ENCODE measurements at places on chromosomes 12 and 14.

DNA sequence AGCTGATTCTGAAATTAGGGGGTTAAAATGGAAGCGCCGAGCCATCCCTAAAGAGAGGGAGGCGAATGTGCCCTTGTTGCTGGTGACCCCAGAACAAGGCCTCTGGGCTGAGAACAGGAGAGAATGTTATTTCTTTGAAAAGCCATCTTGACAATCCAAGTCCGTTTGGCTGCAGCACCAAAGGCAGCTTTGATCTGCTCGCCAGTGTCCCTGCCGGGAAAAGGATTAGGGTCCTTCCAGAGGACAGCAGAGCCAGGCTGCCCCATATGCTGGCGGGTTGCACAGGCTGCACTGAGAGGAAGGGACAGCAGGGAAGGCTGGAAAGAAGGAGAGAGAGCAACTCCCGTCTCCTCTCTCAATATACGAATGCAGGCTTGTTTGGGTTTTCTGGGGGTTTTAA, 141.7 kb downstream of the TMEM132C start:
- DNase-seq = no peak

DNA sequence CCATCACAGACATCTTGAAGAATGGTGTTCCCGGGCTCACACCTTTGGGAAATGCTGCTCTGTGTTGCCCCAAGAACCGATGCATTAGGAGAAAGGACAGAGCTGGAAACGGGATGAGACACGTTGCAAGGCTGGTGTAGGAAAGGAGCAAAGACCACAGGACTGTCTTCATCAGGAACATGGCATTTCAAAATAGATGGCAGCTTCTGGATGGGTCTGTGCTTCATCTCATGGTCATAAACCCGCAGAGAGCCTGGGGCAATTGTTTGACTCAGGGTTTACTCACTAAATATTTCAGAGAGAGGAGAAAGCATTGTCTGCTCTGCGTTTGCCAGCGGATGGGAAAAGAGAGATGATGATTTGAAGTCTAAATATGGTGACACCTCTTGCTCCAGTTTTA, 76.3 kb downstream of the CACNA1C start:
- no peak for DNase-seq

GRCh38 chr12:5565933-5566599, 134.2 kb downstream of the NTF3 start:
- DNase-seq = no peak

GRCh38 chr14:44339862-44340261, 167.2 kb downstream of the FSCB start:
- DNase-seq = no peak

DNA sequence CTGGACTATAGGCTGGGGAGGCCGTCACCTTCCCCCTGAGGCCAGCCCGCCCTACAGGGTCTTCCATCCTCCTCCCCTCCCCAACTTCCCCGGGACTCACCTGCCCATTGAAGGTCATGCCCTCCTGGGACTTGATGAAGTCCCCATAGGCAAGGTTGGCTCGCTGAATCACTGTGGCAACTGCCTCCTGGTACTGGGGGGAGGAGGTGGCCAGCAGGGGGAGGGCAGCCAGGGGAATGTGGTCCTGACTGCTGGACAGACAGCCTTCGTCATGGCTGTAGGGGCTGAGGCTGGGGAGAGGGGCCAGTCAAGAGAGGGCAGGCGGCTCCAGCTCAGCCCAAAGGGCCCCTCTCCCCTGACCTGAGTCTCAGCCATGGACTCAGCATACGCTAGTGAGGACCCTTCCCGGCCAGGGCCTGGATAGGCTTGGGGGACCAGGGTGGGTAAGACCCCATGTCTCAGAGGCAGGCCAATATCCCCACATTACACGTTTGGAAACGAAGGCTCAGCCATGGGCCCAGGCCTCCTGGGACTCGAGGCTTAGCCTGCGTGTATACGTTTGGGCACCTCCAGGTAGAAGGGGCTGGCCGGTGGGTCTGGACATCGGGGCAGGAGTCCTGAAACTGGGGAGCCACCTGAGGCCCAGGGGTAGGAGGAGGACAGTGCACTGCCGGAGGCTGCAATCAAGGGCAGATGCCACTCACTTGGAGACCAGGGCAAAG, 16.3 kb downstream of the ARL6IP4 start:
- no peak for DNase-seq

GRCh38 chr14:90487462-90487861, 90.6 kb downstream of the CALM1 start:
- DNase-seq = no peak

DNA sequence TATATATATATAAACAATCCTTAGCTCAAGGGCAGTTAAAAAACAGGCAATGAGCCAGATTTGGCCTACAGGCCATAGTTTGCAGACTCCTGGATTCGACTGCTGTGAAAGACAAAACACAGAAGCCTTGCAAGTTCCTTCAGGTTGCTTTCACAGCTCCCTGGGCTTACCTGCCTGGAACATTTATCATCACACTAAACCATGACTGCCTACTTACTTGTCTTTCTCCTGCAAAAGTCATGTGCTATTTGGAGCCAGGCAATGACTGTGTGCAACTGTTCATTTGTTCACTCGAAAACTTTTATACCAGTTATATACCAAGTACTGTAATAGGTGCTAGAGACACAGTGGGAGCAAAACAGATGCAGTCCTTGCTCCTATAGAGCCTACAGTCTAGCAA, 2.2 kb upstream of the RPS6KA5 start:
- no peak for DNase-seq
